ENCODE measurements at places on chromosomes 12 and 14.

- no peak for DNase-seq
Observed at GRCh38 chr12:49059045-49059298, 1.6 kb downstream of the KMT2D start.

DNA sequence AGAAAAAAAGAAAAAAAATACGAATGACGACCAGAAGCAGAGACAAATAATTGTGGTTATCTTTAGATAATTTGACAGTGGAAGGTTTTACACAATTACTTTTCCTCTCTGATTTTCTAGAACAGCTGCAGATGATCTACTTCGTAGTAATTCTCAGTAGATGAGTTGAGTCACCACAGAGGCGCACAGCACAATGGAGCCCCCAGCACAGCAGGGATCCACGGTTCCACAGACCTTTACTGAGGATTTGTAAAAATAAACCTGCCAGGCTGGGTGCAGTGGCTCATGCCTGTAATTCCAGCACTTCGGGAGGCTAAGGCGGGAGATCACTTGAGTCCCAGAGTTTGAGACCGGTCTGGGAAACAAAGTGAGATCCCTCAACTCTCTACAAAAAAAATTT, 29.3 kb downstream of the AMN start:
- DNase-seq: no peak

DNA sequence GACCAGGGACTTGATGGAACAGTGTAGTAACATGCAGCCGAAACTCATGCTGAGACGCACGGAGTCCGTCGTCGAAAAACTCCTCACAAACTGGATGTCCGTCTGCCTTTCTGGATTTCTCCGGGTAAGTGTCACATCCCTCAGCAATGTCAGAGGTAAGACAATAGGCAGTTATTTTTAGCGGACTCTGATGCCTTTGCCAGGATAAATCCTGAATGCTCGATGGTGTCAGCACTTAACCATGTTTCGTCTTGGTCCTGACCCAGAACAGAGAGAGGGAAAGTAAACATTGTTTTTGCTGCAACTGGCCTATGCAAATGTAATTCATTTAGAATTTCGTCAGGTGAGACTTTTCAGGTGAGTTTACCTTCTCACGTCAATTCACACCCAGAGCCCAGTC, 112.3 kb downstream of the PLXNC1 start:
- no peak for DNase-seq

GRCh38 chr12:93072340-93072739, 143.2 kb upstream of the EEA1 start:
- DNase-seq: no peak

GRCh38 chr14:103019826-103020225, 37.5 kb downstream of the CDC42BPB start:
- no peak for DNase-seq

DNA sequence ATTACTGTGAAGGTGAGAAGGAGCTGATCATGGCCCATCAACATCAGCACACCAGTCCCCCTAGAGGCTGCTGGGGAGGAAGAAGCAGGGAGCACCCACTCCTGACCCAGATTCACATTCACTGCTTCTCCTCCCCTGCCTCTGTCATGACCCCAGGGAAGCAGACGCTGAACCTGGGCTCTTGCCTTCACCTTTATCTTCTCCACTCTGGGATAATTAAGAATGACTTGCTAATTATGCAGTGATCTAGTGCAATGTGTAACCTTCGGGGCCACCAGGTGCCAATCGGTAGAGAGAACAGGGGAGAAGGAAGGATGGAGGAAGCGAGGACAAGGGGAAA, 44.4 kb upstream of the IQSEC3 start:
- no peak for DNase-seq

- no peak for DNase-seq
Observed at GRCh38 chr14:98512501-98513251, 759.3 kb downstream of the BCL11B start.

DNA sequence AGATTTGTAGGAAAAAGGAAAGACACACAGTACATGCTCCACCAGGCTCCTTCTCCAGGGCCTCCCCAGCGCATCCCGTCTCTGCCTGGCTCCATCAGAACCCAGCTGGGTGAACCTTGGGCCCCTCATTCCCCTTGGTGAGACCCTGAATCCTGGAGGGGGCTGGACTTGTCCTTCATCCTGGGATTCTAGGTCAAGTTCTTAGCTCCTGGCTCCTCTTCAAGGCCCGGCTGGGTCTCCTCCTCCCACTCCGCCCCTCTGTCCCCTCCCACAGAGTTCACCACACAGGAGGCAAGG, 49.2 kb downstream of the PSMA6 start:
- no peak for DNase-seq

DNA sequence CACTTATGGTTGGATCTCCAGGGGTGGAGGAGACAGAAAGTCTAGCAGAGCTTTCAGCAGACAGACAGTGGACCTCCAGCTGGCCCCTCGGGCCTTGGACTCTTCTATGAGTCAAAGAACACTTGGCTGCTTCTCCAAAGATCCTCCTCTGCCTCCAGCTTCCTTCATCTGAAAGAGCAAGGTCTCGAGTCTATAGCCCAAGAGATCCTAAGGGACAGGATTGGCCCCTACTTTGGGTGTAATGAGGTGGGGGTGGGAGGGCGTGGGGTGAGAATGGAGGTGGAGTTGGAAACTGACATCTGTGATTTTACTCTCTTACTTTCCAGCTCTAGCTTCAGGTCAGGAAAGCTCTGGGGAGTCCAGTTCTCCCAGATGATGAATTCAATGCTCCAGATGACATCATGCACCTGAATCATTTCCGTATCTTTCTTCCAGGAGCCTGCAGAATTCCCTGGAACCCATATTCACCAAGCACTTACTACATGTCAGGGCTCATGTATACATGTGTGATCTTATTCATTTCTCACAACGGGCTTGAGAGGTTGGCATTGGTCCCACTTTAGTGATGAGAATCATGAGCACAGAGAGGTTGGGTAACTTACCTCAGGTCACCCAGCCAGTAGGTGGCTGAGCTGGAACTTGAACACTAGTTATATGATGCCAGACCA, 10.2 kb upstream of the PGF start:
- peak; percentile 55 for DNase-seq

GRCh38 chr12:52913431-52913821, 8.6 kb upstream of the KRT8 start:
- DNase-seq: no peak

DNA sequence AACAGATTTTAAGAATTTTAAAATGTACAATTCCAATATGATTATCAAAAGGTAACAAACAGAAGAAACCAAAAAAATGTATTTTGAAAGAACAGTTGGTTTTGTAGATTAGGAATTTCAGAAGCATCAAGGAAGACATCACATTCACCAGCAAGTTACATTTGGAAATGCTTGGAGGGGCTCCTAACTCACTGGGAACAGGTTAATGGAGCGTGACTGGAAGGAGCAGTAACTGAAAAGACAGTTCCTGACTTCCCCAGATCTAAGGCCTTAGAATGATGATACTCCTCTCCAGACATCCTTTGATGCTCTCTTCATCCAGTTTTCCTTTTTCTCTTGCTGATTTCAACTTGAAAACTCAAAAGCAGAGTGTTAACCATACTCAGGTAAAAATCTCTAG, 220.0 kb upstream of the EGLN3 start:
- no peak for DNase-seq

- peak; percentile 73 for DNase-seq
Observed at GRCh38 chr14:64645220-64645892, 58.9 kb upstream of the PLEKHG3 start.

- no peak for DNase-seq
Observed at GRCh38 chr12:49703647-49704137, 3.5 kb downstream of the FMNL3 start.

GRCh38 chr12:10068644-10069043, 30.1 kb downstream of the CLEC1A start:
- no peak for DNase-seq

DNA sequence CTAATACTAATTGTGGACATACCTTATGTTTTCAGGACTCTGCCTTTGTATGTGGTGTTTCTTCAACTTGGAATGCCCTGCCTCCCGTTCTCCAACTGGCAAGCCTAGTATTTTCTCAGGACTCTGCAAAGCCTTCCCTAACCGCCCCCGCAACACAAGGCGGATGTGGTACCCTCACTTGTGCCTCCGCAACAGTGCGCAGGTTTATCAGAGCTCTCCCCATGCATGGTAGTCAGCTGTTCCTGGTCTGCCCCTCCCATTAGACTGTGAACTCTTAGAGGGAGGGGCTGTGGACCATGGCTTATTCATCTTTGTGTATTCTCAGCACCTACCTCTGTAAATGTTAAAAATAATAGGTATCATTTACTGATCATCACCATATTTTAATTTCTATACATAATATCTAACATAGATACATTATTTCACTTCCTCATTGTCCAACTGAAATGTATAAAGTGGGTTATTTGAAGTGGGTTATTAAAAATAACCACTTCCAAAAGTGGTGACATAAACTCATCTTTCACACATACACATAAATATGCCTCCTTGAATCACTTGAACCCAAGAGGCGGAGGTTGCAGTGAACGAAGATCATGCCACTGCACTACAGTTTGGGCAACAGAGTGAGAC, 9.0 kb downstream of the LPAR5 start:
- no peak for DNase-seq

- no peak for DNase-seq
Observed at GRCh38 chr14:99181241-99181640, 90.8 kb downstream of the BCL11B start.

DNA sequence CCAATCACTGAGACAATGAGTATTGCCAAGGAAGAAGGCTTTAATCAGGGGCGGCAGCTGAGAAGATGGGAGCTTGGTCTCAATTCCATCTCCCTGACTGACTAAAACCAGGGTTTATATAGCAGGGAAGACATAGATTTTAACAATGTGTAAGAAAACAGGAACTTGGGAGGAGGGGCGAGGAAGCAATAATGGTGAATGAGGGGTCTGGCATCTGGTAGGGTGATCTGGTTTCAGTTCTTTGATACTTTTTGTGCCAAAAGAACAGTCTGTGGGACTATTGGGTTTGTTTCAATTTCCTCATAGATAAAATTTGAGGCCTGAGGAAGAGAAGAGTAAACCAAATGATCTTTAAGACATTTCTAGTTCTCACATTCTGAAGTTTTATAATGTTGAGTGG, 49.2 kb downstream of the FUT8 start:
- DNase-seq: no peak

DNA sequence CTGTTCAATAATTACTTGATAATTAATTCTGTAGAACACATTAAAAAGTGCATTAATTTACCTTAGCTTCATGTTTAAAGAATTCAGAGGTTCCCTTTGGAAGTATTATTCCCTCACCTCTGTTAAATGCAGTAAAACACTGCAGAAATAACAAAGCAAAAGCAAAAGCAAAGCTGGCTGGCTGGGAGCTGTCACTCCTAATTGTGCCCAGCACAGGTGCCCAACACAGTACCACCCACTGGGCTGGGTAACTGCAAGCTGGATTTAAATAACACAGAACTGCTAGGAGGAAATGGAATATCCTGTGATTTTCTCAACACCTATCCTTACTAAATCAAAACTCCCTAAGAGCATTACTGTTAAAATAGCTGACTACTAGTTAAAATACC, 72.6 kb downstream of the SLC2A13 start:
- DNase-seq: no peak

DNA sequence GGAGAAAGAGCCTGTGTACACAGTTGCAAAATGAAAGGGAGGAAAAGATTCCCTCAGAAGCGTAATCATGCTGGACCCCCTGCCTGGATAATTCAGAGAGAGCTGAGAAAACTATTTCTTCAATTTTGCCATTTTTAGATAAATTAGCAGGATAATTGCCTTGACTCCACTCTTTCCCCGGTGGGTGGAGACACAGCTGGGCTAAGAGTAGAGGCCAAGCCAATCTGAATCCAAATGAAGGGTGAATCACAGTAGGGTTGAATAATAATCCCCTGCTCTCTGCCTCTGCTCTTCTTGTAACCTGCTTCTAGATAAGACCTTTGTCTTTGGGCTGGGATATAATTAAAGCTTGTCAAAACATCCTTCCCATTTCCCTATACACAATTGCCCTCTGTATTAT, 150.1 kb downstream of the CAPZA3 start:
- DNase-seq: no peak

- DNase-seq: no peak
Observed at GRCh38 chr12:32502693-32503502, 103.5 kb downstream of the FGD4 start.

DNA sequence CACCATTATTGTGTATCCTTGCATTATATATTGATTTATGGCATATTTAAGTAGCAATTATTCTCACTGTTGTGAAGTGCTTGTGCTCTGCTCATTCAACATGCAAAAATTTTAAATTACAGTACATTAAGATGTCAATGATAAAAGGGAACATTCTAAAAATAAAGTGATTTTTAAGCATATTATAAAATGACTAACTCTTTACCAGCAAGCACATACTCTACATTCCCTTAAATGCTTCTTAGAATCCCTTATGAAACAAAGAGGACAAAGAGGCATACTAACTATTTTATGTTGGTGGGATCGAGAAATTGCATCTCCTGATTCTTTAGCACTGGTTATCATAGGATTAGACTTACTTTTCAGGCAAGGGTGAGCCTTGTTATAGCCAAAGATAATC, 46.6 kb upstream of the ZDHHC17 start:
- DNase-seq: no peak

DNA sequence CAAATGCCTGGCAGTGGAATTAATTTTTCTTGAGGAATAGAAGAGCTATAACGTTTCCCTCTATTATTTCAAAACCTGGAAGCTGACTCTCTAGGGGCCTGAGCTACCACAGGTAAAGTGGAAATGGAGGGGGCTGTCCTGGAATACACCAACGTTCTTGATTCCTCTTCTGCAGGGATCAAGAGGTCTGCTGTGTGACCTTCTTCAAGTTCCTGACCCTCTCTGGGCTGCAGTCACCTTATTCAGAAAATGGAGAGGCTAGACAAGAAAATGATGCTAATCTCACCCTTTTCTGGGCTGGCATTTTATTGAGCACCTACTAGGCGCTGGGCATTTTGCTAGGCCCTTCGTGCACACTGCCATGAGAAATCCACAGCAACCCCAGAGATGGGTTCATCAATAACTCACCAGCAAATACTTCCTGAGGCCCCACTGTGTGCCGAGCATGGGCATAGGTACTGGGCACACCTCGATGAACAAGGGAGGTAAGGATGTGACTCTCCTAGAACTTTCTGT, 55.2 kb upstream of the DLK1 start:
- no peak for DNase-seq

DNA sequence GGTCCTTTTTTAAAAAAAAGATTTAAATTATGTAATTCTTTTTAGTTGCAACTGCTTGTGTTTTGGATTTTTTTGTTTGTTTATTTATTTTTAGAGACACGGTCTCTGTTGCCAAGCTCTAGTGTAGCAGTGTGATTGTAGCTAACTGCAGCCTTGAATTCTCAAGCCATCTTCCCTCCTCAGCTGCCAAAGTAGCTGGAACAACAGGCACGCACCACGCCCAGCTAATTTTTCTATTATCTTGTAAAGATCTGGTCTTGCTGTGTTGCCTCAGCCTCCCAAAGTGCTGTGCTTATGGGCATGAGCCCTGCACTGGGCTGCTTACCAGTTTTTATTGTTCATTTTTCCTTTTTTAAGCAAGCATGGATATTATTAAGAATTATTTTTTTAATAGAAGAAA, 10.6 kb upstream of the ART4 start:
- peak; percentile 38 for DNase-seq

- DNase-seq: peak; percentile 31
Observed at GRCh38 chr14:52998376-52999015, 47.6 kb upstream of the FERMT2 start.

- peak; percentile 37 for DNase-seq
Observed at GRCh38 chr12:685388-685787, 22.1 kb upstream of the NINJ2 start.
